ENCODE measurements at places on chromosomes 5 and 9.

- no peak for DNase-seq
Observed at GRCh38 chr9:27451207-27451797, 72.8 kb upstream of the IFNK start.

- DNase-seq: no peak
Observed at GRCh38 chr9:89899573-89899972, 294.8 kb downstream of the GADD45G start.

DNA sequence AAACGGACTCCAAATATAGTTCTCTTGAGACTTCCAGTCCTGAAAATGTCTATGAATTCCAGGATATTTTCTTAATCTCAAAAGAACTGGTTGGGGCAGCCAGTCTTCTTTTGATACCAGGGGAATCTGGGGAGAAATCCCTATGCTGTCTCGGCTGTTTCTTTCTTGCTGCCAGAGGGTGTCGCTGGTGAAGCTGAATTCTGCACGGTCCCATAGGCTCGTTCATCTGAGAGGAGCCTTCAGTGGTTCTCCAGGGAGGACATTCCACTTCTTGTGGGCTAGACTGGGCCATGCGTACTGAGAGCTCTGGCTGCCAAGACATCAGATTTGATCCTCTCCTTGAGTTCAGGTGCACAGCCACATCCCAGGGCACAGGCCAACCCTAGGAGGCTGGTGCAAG lies 155.0 kb upstream of the CLINT1 start:
- no peak for DNase-seq

- DNase-seq: no peak
Observed at GRCh38 chr9:96113032-96113431, 188.9 kb downstream of the HSD17B3 start.

GRCh38 chr5:127702926-127703561 lies at the start of gene CCDC192:
Gene CCDC192 (plus strand): TSS chr5:127703391. CDS start chr5:127703446, 55 bp downstream.
- no peak for DNase-seq

DNA sequence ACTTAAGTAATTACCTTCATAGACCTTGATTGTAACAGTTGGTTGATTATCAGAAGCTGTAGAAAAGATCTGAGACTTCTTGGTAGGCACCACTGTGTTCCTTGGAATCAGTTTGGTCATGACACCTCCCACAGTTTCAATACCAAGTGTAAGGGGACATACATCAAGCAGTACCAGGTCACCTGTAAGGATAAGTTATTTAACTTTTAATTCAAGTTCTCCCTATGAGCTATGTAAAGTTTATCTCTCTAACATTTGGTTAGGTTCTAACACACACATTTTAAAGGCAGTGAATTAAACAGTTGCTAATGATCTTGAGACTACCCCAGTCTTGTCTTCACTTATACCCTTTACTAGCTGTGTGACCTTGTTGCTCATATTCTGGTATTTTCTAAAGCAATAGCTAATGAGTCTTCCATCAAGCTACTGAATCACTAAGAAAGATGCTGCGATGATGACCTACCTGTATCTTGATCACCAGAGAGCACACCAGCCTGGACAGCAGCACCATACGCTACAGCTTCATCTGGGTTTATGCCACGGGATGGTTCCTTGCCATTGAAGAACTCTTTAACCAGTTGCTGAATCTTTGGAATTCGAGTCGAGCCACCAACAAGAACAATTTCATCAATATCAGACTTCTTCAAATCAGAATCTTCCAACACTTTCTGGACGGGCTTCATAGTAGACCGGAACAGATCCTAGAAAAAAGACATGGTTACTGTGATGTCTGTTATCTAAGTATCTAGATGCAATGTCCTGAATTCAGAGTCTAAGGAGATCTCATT lies 2.8 kb downstream of the HSPA5 start:
- DNase-seq: no peak

GRCh38 chr5:56910210-56910965 lies 992 bp downstream of the SETD9 start:
- DNase-seq: peak; percentile 76

DNA sequence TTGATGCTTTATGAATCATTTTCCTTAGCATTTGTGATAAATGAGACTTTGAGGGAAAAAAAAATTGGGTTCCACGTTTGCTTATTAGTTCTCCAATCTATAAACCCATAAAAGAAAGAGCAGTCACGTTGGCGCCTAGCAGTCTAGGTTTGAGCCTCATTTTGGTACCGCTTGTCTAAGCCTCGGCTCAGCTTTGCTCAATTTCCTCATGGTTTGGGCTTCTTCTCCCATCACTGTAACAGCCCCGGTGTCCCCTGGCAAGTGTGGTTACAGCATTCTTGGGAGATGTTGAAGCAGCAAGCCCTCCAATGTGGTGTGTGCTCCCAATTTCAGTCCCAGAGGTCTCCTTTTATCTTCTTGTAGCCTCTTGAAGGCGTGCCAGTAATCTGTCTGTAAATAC lies 578.4 kb downstream of the CDK5RAP2 start:
- no peak for DNase-seq

DNA sequence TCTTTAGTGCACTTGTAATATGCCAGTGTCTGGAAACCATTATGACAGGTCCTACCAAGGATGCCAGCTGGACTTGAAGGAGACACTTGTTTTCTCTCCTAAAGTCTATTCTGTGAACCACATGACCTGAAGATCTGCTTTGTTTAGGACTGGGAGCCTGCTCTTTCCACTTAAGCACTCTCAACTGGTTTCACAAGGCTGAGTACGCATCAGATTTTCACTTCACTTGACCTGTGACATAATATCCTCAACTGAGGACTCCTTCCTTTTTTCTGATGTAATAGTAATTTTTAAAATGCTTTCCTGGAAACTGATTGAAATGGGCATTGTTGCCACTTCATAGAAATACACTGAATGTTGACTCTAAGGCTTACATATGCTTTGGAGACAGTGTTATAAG lies 52.2 kb downstream of the PDE8B start:
- no peak for DNase-seq

GRCh38 chr9:93645149-93645889 lies 68.9 kb downstream of the PHF2 start:
- peak; percentile 69 for DNase-seq

DNA sequence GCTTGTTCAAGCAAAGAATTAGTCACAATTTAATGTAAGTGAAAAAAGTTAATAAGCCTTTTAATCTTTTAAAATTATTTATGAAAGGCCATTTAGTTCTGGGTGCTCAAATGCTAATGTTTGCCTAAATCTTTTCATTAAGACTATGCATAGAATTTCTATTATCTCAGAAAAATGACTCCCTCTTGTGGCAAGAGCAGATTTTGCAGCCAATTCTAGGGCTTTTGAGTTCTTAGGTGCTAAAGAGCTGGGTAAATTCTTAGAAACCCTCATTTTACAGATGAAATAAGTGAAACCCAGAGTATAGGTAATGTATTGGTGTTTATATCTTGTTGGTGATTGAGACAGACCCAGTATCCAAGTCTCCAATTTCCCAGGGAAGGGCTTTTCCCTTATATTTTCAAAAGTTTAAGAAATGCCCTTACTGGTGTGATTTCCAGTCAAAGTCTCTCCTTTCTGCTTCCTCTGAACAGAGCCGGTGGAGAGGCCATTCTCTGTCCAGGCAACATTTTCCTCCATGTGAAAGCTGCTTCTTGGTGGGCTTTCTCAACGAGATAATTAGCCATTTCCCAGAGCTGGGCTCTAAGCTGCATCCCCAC lies 24.1 kb upstream of the PCSK5 start:
- DNase-seq: no peak

GRCh38 chr9:73149371-73150067 lies 2.1 kb upstream of the ANXA1 start:
- DNase-seq: no peak

DNA sequence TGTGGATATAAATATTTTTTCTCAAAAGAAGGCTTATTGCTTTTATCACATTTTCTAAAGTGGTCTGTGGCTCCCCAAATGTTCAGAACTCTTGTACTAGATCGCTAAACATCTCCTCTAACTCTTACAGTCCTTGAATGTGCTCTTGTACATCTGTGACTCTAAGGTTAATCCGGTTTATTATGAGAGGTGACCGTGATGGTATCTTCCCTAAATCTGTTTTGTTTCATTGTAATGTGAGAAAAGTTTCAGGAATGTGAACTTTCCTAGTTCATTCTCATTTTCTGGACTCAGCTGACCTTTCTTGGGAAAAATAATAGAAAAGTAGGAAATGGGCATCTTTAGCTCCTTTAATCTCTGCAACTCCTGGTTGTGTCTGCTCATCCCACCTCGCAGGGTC lies 94.5 kb upstream of the CD180 start:
- no peak for DNase-seq

DNA sequence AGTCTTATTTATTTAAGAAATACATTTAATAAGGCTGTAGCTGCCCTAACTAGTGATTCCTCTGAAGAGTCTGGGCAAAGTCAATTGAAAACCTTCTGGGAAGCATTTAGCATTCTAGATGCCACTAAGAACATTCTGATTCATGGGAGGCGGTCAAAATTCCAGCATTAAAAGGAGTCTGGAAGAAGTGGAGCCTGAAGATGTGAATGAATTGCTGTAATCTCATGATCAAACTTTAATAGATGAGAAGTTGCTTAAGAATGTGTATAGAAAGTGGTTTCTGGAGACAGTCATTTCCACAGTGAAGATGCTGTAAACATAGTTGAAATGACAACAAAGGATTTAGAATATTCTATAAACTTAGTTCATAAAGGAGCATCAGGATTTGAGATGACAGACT lies 61.4 kb downstream of the WDR41 start:
- DNase-seq: no peak

DNA sequence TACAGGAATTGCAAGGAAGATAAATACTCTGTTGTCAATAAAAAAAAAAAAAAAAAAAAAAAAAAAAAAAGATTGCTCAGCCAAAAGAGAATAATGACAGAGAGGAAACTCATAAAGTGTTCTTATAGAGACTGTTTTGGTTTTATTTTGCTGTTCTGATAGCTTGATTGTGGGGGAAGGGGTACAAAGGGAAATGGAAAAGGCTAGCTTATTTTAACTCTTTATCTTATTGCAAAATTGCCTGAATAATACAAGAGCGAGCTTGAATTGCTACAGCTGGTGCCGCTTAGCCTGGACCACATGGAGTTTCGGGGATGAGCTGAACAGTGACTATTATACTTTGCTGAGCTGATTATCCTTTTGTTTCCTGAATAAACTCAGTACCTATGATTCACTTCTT lies 31.0 kb upstream of the SHISAL2B start:
- no peak for DNase-seq

DNA sequence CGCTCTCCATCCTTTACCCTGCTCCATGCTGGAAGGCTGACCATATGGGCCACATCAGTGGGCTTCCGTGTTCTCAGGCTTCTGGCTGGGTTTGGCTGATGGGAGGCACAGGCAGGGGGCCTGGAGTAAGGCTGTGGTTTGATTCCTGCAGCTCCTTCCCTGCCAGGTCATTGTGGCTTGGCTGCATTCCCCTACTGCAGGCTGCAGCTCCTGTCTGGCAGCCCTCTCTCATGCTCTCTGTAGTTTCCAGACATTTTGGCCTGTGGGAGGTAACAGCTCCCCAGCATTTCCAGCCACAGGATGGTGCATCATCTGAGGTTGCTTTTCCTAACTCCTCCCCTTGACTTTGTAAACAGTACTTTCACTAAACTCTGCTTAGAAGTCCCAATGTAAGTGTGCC lies 102.0 kb upstream of the PTPN3 start:
- DNase-seq: no peak

- DNase-seq: no peak
Observed at GRCh38 chr9:27118916-27119315, 9.9 kb downstream of the TEK start.

- DNase-seq: no peak
Observed at GRCh38 chr9:2764353-2764752, 47.0 kb downstream of the KCNV2 start.

DNA sequence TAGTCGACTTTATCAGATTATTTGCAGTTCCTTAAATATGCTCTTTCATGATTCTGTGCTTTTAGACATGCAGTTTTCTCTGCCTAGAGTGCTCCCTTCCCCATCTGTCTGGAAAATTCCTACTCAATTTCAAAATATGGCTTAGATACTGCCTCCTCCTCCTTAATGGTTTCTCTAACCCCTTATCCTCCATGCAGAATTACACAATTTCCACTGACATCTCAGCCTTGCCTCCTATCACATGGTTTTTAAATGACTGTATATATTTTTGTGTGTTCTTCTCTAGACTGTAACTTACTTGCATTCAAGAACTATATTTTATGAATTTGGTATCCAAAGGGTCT lies 85.2 kb downstream of the SLC44A1 start:
- DNase-seq: no peak

GRCh38 chr5:16326137-16326536 lies 139.5 kb downstream of the ZNF622 start:
- no peak for DNase-seq

DNA sequence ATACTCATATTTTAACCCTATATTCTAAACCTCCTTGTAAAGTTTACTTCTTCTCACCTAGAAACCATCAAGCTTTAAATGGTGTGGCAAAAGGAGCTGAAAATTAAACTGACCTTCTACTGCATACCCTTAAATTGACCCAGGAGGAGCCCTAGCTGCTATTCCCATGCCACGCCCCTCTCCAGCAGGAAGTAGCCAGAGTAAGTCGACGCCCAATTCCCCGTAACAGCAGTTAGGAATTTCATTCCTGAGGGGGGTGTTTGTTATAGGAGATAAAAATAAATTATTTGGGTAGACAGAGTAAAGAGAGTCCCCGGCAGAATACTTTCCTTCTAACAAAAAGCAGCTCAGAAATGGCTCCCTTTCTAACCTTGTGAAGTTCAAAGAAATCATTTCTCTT lies 111.8 kb upstream of the FAM174A start:
- DNase-seq: no peak

DNA sequence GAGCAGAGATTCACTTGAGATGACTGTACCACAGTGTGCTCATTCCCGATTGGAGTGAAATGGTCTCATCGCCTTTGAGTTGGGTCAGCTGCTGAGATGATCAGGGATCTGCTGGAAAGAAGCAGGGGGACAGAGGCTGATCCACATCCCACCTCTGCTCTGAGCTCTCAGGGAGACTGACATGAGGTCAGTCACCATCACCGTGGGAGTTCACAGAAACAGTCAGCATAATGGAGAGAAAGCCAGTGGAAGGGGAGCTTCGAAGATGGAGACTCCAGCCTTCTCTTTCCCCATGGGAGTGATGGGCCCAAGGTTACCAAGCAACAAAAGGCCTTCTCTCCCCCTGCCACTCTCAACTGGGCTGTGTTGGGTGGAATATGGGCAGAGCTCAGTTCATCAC lies 276.4 kb downstream of the CDK5RAP2 start:
- DNase-seq: no peak

DNA sequence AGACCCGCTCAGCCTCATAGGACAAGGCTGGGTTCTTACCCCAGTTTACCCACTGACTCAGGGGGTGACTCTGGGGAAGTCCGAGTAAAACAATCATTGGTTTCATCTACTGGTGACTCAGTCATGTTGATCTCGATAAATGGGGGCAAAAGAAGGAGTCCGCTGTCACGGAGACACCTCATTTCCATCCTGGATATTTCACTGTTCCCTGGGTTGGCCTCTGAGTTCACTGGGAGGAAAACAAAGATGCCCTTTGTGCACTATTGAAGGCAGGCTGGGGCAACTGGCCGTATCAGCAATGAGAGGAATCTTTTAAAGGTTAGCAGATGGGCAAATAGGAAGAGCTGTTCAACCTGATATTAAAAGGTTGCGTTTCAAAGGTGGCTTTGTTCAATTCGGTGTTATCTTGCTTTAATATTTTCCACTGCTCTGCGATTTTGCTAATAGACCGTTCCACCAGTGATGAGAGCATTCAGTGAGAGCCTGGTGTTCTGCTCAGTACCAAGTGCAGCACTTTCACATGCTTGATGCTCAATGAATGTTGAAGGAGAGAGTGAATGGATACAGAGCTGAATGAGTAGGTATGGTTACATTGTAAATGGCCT lies 110.2 kb upstream of the EGFLAM start:
- DNase-seq: no peak

- no peak for DNase-seq
Observed at GRCh38 chr5:52870448-52870847, 82.7 kb downstream of the ITGA1 start.

GRCh38 chr5:98880598-98880997 lies 48.2 kb downstream of the CHD1 start:
- DNase-seq: no peak
